SK-N-MC (cell line): ENCODE measurements at places on chromosomes 2 and 18.

DNA sequence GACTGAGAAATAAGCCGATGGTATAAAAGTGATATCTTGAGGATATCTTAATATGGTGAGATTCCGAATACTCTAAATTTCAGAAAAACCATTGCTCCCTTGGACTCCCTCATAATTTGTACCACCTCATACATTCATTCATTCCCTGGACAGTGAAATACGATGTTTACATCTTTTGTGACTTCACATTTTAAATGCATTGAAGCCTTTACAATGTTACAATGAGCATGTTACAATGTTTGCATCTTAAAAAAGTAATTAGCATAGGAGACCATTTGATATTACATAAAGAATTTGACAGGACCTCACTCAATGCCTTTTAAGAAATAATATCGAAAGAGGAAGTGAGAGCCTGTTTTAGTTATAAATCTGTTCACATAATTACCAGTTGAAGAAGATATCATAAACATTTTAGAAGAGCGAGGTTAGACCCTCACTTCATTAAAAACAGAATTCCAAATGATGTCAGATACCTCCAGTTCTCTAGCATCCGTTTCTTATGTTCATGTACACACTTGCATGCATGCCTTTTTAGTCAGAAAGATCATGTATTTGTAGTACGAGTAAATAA is 372.0 kb downstream of the ARHGAP15 start:
- DNase-seq, result no peak

DNA sequence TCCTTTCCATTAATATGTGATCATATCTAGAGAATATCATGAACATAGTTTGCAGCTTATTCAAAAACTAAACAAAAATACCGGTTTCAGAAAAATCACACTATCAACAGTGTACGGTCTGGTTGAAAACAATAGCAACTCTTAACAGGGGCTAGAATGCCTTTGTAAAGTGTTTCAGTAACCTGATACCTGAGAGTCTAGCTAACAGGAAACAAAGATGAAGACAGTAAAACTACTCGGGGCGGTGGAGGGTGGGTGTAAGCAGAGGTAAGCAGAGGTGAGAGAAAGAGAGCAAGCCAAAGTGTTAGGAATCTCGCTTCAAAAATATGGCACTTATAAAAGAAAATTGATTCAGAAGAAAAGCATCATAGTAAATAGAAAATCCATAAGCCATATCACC is 109.0 kb upstream of the RGPD4 start:
- no peak for DNase-seq

GRCh38 chr18:3321133-3321812 is 59.3 kb downstream of the MYL12B start:
- DNase-seq, result peak; percentile 50

GRCh38 chr2:96763511-96764252 is 3.0 kb downstream of the CNNM4 start:
- no peak for DNase-seq
